CD4-positive, alpha-beta T cell treated with Interleukin-6 at 100 ng/mL for 8 hours (primary cell): ENCODE measurements at places on chromosomes 5 and 9.

DNA sequence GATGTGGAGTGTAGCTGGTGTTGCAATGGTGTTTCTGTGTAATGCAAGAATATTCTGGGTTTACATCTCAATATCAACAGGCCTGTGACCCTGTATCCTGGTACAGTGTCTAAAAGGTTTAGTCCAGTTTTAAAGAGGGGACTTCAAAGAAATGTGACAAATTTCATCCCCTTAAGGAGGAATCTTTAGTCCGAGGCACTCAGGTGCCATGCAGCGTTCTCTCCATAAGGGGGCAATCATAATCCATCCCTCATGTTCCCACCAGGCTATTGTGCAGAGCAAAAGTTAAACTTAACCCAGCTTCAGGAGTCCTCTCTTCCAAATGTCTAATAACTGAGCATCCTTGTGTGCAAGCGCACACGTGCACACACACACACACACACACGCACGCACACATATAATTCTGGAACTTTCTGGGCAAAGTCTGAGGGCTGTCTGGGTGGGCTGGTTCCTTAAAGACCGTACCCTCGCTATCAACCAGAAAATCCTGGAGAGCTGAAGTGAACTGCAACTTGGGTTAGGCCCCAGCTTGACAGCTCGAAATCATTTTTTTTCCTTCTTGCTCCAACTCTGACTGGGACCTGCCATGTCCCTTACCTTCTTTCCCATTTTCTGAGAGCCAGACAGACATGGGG lies 46.0 kb downstream of the CRB2 start:
- no peak for DNase-seq

DNA sequence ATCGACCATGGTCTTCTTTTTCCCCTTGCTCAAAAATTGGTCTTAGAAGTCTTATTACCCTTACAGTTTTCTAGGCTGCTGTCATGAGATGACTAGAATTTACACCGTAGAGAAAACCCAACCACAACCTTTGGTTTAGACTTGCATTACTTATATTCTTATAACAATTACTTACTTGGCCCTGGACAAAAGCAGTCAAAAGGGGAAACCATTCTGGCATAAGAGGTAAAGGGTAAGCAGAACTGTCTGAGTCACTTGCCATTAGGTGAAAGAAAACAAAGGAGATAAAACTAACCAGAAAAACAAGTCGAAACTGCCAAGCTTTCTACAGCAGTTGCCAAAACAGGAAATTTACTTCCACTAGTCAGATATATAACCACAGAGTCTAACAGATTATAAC lies 17.9 kb downstream of the TMEM245 start:
- DNase-seq, result peak; percentile 65

- DNase-seq, result no peak
Measured at GRCh38 chr5:171648279-171649074, 137.1 kb upstream of the SMIM23 start.

- DNase-seq, result no peak
Measured at GRCh38 chr5:4520559-4520958, 619.6 kb upstream of the ADAMTS16 start.
